ENCODE measurements at places on chromosomes 6 and 20. TPM values are rescaled to one million over a fixed set of nuclear protein-coding genes. Genes with fewer than 3 reads are reported as not detected.

GRCh38 chr6:79686707-79687309 lies 55.7 kb downstream of the SH3BGRL2 start:
- H3K4me3 ChIP-seq, result no peak overlapping the region
- DNase-seq, result peak; percentile 13
- H3K27me3 ChIP-seq, result no peaks in the 10 kb centered on the region

- no peaks in the 10 kb centered on the region for H3K27me3 ChIP-seq
- H3K36me3 ChIP-seq, result no peaks in the 10 kb centered on the region
- H3K4me1 ChIP-seq, result no peaks in the 10 kb centered on the region
- no peak for DNase-seq
- no peak overlapping the region for H3K4me3 ChIP-seq
Observed at GRCh38 chr6:4870821-4871494, 94.8 kb downstream of the CDYL start.

GRCh38 chr20:56428410-56428809 lies 16.4 kb downstream of the CASS4 start:
- no peak for DNase-seq
- H3K4me3 ChIP-seq, result no peak overlapping the region
- no peaks in the 10 kb centered on the region for H3K27me3 ChIP-seq
- H3K27ac ChIP-seq, result no peak overlapping the region
- no peaks in the 10 kb centered on the region for H3K4me1 ChIP-seq

GRCh38 chr6:139248911-139249310 lies 42.9 kb downstream of the TXLNB start:
- no peak overlapping the region for H3K27ac ChIP-seq
- no peaks in the 10 kb centered on the region for H3K27me3 ChIP-seq
- H3K36me3 ChIP-seq, result no peaks in the 10 kb centered on the region
- H3K4me1 ChIP-seq, result no peaks in the 10 kb centered on the region
- no peak for DNase-seq
- no peak overlapping the region for H3K4me3 ChIP-seq

GRCh38 chr6:136290410-136291010 lies 864 bp upstream of the BCLAF1 start:
- no peak overlapping the region for H3K4me3 ChIP-seq
- peak overlapping the region; percentile 100 for H3K27ac ChIP-seq
- H3K36me3 ChIP-seq, result no peaks in the 10 kb centered on the region
- peak; percentile 67 for DNase-seq
- peaks cover 32% of the 10 kb centered on the region for H3K4me1 ChIP-seq

DNA sequence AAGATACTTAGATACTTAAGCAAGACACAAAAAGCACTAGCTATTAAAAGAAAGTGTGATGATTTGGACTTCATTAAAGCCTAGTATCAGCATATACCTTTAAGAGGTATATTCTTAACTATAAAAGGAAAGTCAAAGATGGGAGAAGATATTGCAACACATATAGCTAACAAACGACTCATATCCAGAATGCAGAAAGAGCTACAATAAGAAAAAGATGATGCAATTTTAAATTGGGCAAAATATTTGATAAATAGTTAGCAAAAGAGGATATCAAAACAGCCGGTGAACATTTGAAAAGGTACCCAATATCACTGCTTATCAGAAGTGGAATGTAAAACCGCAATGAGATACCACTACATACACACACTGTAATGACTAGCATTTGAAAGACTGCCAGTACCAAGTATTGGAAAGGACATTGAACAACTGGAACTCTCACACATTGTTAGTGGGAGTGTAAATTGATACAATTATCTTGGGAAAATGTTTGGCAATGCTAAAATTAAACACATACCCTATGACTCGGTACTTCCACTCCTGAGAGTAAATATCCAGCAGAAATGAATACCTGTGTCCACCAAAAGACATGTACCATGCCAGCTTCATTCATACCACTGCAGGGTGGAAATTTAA lies 25.7 kb downstream of the MUC22 start:
- no peak for DNase-seq
- peaks cover 16% of the 10 kb centered on the region for H3K4me1 ChIP-seq
- no peaks in the 10 kb centered on the region for H3K36me3 ChIP-seq
- H3K27me3 ChIP-seq, result no peaks in the 10 kb centered on the region
- no peak overlapping the region for H3K27ac ChIP-seq
- no peak overlapping the region for H3K4me3 ChIP-seq

- no peaks in the 10 kb centered on the region for H3K27me3 ChIP-seq
- H3K4me3 ChIP-seq, result no peak overlapping the region
- no peak for DNase-seq
Observed at GRCh38 chr20:30811885-30812671, 445.4 kb upstream of the DEFB115 start.

DNA sequence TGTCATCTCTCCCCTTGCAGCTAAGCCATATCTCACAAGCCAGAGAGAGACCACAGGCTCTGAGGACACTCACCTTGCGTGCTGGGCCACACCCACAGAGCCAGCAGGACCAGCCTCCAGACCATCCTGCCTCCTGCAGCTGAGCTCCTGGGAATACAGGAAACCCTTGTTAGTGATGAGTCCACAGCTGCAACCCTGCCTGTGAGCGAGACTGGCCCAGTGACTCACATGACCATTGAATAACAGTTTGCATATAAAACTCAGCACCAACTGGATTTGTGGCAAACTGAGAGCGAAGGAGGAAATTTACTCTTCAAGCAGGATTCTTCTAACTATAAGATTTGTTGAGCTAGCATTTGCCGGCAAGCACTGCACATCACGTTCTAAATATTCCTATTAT lies 3.0 kb downstream of the THBS2 start:
- no peak for DNase-seq
- no peaks in the 10 kb centered on the region for H3K36me3 ChIP-seq
- peaks cover 17% of the 10 kb centered on the region for H3K4me1 ChIP-seq
- H3K27me3 ChIP-seq, result no peaks in the 10 kb centered on the region
- H3K4me3 ChIP-seq, result no peak overlapping the region
- H3K27ac ChIP-seq, result no peak overlapping the region

RBBP8NL gene
- 5.0 TPM for total RNA-seq

F13A1 gene
- 43.3 TPM for total RNA-seq

STMND1 gene
- not detected for total RNA-seq

RING1 gene
- total RNA-seq, result 40.2 TPM
